Activated T-cell treated with anti-CD3 and anti-CD28 coated beads for 4 hours (primary cell): ENCODE measurements at places on chromosomes 5 and 9.

- DNase-seq, result no peak
These were observed 493.3 kb downstream of the PRELID2 start for GRCh38 chr5:145341842-145342241.

- no peak for DNase-seq
These were observed 786 bp upstream of the TSSK1B start for GRCh38 chr5:113435575-113435974.

DNA sequence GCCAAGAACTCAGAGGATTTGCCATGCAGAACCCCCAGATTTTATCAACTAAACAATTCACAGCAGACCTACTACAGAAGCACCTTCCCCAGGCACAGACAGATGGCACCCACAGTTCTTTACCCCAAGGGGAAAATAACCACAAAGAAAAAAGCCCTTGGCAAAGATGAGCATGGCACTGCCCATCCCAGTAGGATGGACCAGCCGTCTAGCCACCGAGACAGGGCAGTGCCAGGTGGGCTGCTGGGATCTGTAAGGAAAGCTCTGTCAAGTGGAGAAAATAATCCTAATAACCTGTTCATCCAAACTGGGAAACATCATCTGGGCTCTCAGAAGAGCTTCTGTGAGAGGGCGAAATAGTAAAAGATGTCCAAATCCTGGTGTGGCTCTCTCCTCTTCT is 130.0 kb downstream of the COL23A1 start:
- no peak for DNase-seq

GRCh38 chr5:129425031-129425430 is 35.1 kb upstream of the ADAMTS19 start:
- no peak for DNase-seq

- no peak for DNase-seq
These were observed 135.9 kb downstream of the MACROH2A1 start for GRCh38 chr5:135263022-135263668.

DNA sequence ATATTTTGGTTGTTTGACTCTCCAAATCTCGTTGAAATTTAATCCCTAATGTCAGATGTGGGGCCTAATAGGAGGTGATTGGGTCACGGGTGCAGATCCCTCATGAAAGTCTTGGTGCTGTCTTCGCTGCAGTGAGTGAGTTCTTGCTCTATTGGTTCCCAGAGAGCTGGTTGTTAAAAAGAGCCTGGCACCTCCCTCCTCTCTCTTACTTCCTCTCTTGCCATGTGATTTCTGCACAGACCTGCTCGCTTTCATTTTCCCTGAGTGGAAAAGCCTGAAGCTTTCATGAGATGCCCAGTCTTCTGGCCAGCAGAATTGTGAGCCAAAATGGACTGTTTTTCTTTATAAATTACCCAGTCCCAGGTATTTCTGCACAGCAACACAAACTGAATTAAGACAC is 221.6 kb downstream of the MAT2B start:
- DNase-seq, result no peak

GRCh38 chr9:15543047-15543813 is 9.6 kb upstream of the CCDC171 start:
- DNase-seq, result no peak

DNA sequence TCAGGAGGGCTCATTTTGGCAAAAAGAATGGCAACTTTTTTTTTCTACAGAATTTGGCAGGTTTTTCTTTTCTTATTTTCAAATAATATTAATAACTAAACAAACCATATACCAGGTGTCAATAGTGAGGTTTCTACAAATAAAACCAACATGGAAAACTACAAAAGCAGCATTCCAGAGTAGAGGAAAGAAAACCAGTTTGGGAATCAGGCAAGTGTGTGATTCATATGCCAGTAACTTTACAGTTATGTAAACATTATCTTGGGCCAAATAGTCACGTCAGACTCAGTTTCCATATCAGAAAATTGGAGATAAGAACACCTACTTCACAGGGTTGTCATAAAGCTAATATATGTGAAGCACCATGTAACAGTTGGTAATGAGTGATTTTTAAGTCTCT is 51.7 kb downstream of the FBXW11 start:
- DNase-seq, result no peak

DNA sequence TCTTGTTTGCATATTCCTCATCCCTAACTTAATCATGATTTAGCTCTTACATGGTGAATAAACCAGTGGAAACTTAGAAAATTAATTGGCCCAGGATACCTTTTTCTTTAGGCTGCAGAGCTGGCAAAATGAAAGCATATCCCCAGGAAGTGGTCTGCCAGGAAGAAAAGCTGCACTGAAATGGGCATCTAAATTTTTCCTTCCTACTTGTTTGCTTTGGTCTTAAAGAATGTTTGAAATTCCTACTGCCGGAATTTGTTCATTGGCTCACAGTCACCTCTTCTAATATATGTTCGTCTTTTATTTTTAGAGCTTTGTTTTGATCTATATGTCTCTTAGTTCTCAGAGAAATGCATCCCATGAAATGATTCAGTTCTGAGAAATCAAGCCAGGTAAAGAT is 113.2 kb upstream of the ELL2 start:
- no peak for DNase-seq

DNA sequence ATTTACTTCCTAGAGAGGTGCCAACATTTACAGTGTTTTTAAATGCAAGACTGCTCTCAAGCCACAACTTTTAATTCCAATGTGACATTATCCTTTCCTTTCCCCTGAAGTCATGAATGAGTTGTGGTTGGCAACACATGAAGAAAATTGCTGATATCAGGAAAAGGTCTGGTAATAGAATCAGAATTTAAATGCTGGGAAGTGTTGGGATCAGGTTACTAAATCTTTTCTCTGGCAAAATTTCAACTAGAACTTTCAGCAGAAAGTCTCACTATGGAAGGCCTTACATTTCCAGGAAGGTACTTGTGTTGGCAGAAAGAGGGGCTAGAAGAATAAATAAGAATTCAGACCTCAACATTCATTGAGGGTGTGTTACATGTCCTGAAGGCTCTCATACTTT is 10.6 kb upstream of the SLC44A1 start:
- no peak for DNase-seq

- no peak for DNase-seq
These were observed at the start of gene PCDHB4 for GRCh38 chr5:141121563-141121962. PCDHB4 (plus strand) TSS chr5:141121818; CDS start chr5:141121999, 181 bp downstream.

DNA sequence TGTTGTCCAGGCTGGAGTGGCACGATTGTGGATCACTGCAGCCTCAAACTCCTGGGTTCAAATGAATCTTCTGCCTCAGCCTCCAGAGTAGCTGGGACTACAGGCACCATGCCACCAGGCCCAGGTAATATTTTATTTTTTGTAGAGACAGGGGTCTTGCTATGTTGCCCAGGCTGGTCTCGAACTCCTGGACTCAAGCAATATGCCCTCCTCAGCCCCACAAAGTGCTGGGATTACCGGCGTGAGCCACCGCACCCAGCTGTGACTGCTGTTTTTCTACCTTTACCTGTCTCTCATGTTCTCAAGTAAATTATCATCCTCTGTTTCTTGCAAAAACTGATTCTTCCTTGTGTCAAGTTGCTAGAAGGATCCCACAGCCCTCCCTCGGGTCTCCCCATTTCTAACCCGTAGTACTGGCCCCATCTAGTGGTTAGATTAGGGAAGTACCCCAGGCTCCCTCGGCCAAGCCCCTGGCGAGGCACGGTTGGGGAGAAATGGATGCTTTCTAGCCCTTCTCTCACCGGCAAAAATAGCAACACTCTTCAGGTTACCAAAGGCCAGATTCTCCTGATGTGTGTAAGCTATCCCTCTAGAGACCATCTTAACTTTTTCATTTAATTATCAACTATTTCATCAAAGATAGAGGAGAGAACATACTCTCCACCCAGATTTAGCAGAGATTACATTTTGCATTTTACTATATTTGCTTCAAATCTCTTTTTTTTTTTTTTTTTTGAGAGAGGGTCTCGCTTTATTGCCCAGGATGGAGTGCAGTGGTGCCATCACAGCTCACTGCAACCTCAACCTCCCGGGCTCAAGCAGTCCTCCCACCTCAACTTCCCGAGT is 19.2 kb upstream of the TOR1B start:
- DNase-seq, result peak; percentile 71

DNA sequence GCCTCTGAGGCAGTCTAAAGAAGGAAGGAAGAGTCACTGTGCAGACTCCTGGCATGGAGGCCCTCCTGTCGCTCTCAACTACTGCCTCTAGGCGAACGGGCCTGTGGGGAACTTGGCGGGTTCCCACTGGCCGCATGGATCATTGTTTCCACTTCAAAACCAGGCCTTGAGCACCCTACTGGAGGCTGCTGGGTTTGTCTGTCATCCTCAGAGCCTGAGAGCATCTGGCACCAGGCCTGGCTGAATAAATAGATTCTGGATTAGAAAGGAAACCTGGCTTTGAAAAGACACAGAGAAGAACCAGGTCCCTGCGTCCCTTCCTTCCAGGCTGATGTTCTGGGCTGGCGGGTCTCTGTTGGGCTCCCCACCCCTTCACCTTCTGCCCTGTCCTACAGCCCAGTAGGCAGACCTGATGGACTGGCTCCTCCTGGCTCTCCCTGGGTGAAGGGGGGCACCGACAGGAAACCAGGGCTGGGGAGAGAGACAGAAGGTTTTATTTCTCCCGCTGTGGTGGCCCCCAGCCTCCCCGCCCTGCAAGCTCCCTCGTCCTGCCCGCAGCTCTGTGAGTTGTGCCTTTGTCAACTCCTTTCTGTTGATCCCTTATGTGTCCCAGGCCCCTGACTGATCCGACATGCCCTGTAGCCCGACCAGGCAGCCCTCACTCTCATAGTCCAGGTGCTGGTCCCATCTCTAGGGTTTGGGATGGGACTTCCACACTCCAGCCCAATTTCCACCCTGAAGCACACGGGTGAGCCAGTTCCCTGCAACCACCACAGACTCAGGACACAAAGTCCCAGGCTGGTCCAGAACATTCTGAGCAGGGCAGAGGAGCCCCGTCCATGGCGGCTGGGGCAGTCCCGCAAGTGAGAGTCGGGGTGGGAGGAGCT is 50.1 kb downstream of the ADAMTS2 start:
- DNase-seq, result no peak

DNA sequence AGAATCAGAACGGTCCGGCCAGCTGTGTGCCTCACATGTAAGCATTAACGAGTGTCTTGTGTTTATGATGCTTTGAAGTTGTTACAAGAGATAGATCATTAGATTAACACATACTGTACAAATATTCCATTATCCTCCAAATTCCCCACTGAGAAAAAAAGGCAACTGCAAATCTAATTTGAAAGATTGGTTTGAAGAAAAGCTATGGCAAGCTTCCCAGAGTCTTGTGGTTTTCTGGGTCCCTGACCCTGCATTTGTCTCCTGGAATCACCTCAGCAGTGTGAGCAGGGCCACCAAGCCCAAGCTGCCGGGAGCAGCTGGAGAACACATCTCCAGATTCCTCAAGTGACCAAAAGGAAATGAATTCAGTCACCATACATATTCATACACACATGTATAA is 36.9 kb upstream of the ADAMTS16 start:
- DNase-seq, result no peak

DNA sequence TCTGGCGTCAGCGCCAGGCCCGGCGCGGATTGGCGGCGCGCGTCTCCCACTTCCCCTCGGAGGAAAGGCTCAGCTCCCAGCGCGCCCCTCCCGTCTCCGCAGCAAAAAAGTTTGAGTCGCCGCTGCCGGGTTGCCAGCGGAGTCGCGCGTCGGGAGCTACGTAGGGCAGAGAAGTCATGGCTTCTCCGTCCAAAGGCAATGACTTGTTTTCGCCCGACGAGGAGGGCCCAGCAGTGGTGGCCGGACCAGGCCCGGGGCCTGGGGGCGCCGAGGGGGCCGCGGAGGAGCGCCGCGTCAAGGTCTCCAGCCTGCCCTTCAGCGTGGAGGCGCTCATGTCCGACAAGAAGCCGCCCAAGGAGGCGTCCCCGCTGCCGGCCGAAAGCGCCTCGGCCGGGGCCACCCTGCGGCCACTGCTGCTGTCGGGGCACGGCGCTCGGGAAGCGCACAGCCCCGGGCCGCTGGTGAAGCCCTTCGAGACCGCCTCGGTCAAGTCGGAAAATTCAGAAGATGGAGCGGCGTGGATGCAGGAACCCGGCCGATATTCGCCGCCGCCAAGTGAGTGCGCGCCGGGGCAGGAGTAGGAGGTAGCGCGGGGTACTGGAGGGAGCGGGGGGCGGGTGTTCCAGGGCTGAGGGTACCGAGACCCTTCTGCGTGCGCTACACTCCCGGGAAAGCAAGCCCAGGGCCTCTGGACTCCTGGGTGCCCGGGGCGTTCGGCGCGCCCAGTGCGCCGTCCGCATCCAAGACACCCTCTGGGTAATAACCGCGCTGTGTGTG is at the start of gene MSX2:
Gene MSX2, plus strand, starts transcription at position 99 of the 777 bp plus-strand sequence. Its CDS starts 78 bp downstream, at position 177.
- DNase-seq, result no peak
